ENCODE measurements at places on chromosomes 2 and 18. TPM values are rescaled to one million over a fixed set of nuclear protein-coding genes. Genes with fewer than 3 reads are reported as not detected.

DNA sequence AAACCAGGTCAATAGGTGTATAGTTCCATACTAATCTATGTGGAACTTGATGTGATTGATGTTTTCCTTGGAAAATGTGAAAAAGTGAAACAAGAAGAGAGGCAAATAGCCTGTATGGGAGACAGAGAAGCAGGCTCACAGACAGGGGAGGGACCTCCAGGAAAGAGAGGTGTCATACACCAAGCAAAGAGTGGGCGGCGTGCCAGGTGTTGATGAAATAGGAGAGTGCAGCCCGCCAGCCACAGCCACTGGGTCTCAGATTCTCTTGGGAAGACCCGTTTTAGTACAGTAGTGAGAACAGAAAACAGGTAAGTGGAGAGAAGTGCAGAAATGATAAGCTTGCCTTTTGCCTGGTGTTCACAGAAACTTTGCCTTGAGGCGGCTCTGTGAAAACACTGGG is 301.9 kb downstream of the ZNF407 start:
- no peak for DNase-seq

GRCh38 chr2:118050974-118051373 is 37.1 kb upstream of the CCDC93 start:
- DNase-seq, result no peak

DNA sequence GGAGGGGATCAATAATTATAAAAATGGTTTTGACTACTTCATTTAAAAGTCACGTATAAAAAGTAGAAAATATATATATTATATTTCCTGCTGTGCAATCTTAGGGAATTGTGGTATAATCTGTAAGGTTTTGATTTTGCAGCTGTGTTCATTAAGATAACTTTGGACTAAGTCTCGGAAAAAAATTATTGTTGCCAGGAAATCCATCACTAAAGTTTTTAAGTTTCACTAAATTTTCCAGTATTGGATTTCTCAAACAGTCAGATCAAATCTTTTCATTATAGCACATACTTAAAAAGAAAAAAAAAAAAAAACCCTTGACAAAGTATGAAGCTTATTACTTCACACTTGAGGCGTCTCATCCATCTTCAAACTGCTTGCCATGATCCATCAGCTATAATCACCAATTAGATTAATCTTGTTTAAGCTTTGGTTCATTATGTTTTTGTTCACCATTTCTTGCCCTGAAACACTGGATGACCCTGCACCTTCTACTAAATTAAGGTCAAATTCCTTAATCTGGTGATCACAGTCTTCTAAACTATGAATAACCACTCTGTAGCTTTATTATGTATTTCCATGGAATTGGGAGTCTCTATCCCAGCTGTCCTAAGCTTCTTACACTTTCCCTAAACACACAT is 326.6 kb upstream of the COL3A1 start:
- no peak for DNase-seq

The CPO gene
- total RNA-seq, result not detected

DNA sequence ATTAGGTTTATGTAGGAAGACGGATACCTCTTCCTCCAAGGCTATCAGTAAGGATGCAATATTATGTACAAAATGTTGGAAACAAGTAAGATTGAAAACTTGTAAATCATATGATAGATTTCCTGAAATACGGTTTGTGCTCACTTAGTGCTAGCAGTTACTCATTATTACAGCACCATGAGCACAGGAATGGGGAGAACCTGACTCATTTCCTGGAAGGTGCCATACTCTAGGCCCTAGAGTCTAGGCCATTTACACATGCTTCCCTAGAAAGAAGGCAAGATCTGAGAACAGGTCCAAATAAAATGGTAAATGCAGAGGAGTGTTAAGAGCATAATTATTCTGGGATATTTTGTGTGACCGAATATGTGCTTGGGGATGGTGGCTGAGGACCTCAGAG is 467.7 kb upstream of the CELF4 start:
- no peak for DNase-seq

DNA sequence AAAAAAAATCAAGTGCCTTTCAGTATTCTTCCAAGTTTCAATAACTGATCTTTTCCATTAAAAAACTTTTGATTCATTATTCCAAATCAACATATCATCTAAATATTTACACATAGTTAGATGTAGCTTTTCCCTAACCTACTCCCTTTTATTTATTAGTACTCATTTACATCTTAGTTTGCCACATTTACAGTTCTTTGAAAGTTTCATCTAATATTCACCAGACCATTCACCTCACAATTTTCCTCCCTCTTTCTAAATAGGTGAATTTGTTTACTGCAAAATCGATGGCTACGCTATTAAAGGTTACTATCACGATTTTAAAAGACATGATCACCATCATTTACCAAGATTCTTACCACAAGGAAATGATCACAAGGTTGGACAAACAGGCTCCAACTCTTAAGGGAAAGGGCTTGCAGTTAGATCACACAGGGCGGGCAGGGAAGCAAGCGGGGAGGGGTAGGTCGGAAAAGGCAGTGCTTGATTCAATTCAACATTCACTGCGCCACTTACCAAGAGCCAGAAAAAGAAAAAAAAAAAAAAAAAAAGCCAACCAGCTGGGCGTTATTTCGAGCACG is 654 bp upstream of the MARCHF7 start:
- no peak for DNase-seq

DNA sequence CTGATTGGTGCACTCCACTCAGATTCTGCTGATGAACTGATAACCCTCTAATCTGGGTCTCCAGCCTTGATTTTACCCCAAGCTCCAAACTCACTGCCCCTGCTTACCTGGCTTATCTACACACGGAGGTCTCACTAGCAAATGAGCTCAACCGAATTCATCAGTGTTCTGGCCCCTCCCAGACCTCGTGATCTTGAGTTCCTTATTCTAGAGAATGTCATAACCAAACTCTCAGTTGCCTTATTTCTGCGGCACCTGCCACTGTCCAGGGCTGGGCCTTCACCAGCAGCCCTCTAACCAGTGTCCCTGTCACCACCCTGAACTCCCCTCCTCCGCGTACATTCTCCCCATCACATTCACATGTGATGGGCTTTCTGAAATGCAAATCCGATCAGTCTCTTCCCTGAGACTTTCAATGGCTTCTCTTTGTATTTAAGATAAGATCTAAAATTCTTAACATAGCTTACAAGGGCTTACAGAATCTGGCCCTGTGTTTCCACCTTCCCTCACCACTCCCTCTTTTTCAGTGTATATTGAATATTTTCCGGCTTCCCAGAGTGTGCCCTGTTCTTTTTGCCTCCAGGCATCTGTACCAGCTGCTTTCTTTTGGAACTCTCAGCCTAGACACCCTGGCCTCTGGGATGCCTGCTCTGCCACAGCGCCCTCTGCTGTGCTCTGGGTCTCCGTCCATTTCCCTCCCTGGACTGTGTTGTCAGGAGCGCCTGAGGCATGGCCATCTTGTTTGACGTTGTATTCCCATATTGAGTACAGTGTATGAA is 31.1 kb downstream of the NAB1 start:
- no peak for DNase-seq

- DNase-seq, result no peak
Observed at GRCh38 chr18:9828506-9829396, 57.0 kb upstream of the TXNDC2 start.

DNA sequence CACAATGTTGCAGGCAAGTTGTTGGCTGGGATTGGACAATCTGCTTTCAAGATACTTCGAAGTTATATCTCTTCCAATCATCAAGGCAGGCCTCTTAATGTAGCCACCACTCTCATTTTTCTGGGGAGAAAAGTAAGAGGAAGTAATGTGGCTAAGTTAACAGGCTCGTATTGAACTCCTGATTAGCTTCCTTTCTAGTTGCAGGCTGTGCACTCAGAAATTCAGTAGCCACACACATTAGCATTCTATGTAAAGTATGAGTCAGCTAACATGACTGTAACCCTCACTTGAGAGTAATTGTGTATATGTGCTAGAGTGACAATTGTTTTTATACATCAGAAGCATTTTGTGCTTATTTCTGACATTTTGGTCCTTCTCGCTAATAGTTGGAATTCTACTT is 3.3 kb downstream of the TWSG1 start:
- no peak for DNase-seq

DNA sequence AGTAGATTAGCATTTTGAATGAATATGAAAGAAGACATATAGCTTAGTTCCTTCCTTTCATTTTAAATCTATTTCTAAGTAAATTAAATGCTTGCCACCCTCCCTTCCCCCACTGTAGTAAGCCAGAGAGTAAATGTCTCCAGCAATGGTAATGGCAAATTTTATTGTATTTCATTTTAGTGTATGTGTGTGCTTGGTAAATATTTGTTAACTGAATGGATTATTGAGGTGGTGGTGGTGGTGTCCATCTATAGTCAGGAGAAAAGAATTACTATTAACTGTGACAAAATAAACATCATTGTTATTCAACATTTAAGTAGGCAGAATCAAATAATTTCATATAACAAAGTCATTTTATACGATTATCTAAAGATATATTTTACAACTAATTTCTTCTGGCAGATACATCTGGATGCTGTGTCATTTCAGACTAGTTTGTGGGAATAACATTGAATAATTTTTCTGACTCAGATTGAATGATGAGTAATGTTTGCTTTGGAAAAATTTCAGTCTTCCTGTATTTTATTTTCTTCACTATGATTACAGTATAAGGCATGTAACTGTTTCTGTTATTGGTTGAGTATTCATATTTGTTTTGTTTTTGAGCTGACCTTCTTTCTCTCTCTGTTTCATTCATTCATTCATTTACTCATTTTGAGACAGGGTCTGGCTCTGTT is 18.3 kb downstream of the ASXL3 start:
- DNase-seq, result no peak
